ENCODE measurements at places on chromosomes 13 and 19. TPM values are rescaled to one million over a fixed set of nuclear protein-coding genes. Genes with fewer than 3 reads are reported as not detected.

DNA sequence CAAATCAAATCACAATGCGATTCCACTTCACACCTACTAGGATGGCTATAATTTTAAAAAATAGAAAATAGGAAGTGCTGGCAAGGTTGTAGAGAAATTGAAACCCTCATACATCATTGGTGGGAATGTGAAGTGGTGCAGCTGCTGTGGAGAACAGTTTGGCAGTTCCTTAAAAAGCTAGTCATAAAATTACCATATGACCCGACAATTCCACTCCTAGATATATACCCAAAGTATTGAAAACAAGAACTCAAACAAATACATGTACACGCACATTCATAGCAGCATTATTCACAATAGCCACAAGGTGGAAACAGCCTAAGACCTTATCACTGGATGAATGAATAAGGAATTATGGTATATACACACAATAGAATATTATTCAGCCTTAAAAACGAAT is 12.0 kb downstream of the HMGB1 start:
- DNase-seq, result no peak

The USHBP1 gene
- polyA plus RNA-seq, result 16.2 TPM

DNA sequence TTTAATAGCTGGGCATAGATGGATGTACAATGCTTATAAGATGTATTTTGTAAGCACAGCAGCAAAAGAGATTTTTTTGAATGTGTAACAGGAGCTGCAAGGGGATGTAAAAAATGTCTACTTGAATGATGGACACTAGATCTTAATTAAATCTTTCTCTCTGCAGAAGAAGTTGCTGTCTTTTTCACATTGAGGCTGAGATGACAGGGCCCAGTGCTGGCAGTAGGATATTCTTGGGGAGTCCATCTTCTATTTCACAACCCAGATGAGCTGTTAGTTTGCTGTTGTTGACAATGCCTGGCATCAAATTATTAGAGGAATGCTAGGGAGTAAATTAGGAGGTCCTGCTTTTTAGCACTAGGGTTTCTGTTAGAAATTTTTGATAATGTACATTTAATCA is 698.7 kb downstream of the SLITRK5 start:
- no peak for DNase-seq

GRCh38 chr19:49506575-49507105 is 5.8 kb upstream of the FCGRT start:
- peak; percentile 64 for DNase-seq

The MBD3L3 gene
- polyA plus RNA-seq, result not detected

GRCh38 chr19:19558055-19558454 is 20.0 kb downstream of the CILP2 start:
- DNase-seq, result no peak

GRCh38 chr19:40363069-40363468 is 14.6 kb downstream of the PLD3 start:
- DNase-seq, result no peak

- DNase-seq, result no peak
Observed at GRCh38 chr19:55225415-55225958, 3.1 kb downstream of the TMEM86B start.

DNA sequence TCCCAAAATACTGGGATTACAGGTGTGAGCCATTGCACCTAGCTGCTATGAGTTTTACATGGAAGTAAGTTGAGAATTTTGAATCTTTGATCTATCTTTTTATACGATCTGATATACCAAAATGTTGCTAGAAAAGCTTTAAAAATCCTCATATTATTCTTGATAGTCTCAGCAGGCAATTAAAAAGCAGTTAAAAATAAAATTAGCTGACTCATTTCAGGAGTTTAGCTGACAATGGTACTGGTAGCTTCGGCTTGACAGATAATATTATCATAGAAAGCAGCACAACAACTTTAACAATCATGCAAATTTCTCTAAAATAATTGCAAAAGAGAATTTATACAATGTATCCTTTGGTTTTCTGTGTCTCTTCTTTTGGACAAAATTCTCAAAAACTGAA is 9.6 kb upstream of the FOXO1 start:
- no peak for DNase-seq

- no peak for DNase-seq
Observed at GRCh38 chr13:99812625-99813024, 158.9 kb downstream of the ZIC5 start.

- no peak for DNase-seq
Observed at GRCh38 chr13:22141716-22142115, 470.8 kb downstream of the FGF9 start.

DNA sequence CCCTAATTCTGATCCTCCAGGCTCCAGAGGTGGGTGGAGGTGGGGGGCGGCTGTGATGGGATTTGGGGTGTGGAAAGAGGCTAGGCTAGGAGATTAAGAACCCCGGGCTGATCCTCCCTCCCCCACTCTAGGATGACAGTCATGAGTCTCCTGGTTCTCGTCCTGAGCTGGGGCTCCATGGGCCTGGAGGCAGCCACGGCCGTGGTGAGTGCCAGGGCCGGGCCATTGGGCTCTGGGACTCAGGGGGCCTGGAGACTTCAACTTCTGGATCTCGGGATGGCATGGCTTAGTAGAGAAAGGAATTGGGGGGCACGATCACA is 13.9 kb downstream of the TTYH1 start:
- DNase-seq, result no peak

DNA sequence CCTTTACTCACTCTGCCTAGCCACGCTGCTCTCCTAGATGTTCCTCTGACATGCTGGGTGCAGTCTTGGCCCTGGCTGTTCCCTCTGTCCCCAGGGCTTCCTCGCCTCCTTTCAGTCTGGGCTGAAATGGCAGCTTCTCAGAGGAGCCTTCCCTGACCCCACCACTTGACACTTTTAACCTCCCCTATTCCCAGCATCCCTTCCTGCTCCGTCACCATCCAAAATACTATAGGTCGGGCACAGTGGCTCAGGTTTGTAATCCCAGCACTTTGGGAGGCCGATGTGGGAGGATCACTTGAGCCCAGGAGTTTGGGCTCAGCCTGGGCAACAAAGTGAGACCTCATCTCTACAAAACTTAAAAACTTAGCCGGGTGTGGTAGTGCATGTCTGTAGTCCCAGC is 2.6 kb downstream of the FAM187B start:
- no peak for DNase-seq

DNA sequence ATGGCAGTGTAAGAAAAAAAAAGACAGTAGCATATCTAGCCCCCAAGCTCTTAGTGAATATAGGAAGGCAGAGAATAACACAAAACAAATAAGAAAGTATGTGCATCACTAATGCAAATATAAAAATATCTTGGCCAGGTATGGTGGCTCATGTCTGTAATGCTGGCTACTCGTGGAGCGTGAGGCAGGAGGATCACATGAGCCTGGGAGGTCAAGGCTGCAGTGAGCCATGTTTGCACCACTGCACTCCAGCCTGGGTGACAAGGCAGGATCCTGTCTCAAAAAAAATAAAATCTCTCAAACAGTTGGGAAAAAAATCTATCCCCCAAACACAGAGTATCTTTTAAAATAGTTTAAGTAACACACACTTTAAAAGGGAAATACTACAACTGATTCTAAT is 17.4 kb downstream of the SPART start:
- DNase-seq, result no peak

The RAB20 gene
- 1.8 TPM for polyA plus RNA-seq

GRCh38 chr19:840519-841206 is at the start of gene PRTN3:
Gene PRTN3 (plus strand): TSS chr19:840999. CDS start chr19:841009, 10 bp downstream.
- no peak for DNase-seq

The CLEC17A gene
- polyA plus RNA-seq, result 0.07 TPM

DNA sequence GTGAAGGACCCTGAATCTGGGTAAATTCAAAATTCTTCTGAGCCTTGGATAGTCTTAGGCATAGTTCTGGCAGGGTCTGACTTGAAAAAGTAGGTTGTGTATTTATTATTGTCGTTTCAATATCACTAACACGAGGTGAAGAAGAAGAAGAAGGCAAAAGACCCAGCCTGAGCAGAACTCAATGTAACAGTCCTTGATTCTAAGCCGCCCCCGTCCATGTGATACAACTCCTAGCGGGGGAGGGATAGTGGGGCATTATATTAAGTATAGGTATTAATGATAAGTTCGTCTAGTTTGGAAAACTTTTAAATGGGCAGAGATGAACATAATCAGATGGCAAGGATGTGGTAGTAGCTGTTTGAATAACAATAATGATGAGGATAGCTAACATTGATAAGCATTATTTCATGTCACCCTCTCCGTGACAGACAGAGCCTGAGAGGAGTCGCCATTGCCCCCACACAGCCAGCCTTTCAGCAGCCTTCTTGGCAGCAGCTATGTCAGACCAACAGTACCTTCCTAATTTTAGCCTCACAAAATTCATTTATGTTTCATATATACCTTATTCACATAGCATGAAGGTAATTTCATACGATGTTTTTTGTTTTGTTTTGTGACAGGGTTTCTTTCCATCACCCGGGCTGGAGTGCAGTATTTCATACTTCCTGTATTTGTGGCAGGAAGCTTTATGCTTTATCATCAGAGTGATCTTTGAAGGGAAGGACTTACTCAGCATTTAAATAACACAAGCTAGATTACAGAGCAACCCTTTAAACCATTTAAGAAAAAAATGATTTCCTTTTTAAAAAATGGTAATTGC is 64.4 kb upstream of the NPAS1 start:
- DNase-seq, result peak; percentile 75

DNA sequence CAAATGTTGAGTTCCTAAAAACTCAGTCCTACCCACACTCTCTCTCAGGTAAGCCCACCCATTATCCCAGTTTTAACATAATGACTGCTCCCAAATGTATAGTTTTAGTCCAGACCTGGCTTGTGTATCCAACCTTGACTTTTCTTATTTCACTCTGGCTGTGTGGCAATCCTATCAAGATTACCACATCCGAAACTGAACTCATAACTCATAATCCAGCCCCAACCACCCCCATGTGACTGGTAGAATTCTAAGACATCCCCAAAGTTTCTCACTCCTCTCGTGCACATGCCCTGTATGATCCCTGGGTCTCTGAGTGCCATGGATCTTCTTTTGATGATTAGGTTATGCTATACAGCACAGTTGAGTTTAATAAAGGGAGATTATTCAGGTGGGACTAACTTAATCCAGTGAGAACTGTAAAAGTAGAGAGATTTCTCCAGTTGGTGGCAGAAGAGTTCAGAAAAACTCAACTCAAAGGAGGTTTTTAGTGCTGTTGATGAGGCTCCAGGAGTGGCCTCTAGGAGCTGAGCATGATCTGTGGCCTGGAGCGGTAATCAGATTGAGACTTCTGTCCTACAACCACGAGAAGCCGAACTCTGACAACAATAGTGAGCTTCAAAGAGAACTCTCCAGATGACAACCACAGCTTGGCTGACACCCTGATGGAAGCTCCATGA is 413.4 kb downstream of the ZNF536 start:
- no peak for DNase-seq

The POMP gene
- polyA plus RNA-seq, result 18.9 TPM

- no peak for DNase-seq
Observed at GRCh38 chr19:1969176-1970002, 28.4 kb downstream of the CSNK1G2 start.

GRCh38 chr19:45446295-45446694 is 21.5 kb upstream of the FOSB start:
- peak; percentile 47 for DNase-seq

- DNase-seq, result no peak
Observed at GRCh38 chr19:46514589-46515289, 19.1 kb upstream of the PNMA8B start.

The STOML3 gene
- polyA plus RNA-seq, result not detected

The SYT3 gene
- 0.11 TPM for polyA plus RNA-seq

DNA sequence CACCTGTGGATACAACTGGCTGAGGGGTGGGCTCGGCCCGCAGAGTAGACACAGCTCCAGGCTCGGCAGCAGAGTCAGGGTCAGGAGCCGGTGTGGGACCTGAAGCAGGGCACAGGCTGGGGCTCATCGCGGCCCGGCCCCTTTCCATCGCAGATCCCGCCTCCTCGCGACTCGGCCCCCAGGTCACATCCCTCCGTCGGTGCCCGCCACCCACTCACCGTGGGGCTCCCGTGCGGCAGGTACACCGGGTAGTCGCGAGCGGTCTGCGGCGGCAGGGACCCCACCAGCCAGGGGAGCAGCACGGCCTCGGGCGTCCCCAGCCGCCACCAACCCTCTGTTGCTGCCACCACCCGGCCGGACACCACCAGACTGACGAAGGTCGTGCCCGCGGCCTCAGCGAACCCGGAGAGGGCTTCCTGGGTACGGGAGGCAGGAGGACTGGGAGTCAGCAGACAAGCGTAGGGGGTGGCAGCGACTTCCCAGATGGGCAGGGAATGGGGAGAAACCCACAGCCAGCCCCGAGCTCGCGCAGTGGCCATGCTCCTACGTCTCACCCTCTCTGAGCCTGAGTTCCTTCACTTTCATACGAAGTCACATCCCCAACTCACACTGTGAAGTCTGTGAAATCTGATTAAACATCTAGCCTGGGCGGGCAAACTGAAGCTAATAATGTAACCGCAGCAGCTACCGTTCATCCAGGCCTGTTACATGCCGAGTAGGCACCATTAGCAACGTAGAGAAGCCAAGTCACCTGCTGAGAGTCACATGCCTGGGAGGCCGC is 3.7 kb downstream of the FUZ start:
- peak; percentile 18 for DNase-seq

The SCEL gene
- polyA plus RNA-seq, result not detected

- no peak for DNase-seq
Observed at GRCh38 chr13:59962343-59962742, 201.4 kb downstream of the DIAPH3 start.

The SCGB2B2 gene
- polyA plus RNA-seq, result 0.11 TPM

- no peak for DNase-seq
Observed at GRCh38 chr19:35813043-35813890, 622 bp upstream of the PRODH2 start.

The PNMA8B gene
- not detected for polyA plus RNA-seq

DNA sequence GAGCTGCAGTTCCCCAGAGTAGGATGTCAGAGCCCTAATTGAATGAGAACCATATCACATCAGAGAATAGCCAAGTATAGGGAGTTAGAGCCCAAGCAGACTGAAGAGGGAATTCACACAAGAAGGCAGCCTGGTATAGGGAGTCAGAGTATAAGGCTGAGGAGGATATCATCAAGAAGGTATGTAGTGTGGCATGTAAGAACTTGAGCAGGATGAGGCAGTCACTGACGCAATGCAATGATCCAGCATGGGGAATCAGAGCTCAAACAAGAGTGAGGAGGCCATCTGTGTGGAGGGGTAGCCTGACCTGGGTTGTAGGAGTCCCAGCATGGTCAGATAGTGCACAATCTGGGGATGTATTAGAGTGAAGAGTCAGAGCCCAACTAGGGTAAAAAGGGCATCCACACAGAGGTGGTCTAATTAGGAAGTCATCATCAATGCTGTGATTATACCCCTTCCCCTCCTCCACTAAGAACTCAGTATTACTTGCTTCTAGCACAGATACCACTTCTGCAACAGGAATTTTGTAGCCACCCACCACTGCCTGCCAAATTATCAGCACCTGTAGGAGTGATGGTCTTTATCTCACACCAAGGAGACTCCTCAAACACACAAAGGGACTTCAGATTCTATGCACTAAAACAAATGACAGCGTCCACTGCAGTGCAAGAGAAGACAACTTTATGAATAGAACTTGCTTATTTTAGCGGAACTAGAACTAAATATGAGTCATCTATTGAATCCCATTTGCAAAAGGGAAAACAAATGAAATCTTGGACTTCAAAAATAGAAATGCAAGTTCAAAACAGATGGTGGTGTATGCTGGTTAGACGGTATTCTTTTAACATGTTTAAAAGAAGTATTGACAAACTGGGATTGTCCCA is 107.2 kb downstream of the FNDC3A start:
- no peak for DNase-seq
